ENCODE measurements at places on chromosomes 4 and X. TPM values are rescaled to one million over a fixed set of nuclear protein-coding genes. Genes with fewer than 3 reads are reported as not detected.

SHISA3 gene
- total RNA-seq, result not detected

ATP1B4 gene
- not detected for total RNA-seq

SLC16A2 gene
- total RNA-seq, result 7.3 TPM

CXCL3 gene
- total RNA-seq, result not detected

UCP1 gene
- total RNA-seq, result not detected

CSAG1 gene
- total RNA-seq, result not detected

DNA sequence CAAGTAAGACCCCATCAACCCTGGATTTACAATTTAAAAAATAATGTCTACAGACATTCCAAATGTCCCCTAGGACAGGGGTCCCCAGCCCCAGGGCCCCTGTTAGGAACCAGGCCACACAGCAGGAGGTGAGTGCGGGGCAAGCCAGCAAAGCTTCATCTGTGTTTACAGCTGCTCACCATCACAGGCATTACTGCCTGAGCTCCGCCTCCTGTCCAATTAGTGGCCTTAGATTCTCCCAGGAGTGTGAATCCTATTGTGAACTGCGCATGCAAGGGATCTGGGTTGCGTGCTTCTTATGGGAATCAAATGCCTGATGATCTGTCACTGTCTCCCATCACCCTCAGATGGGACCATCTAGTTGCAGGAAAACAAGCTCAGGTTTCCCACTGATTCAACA lies 146.1 kb downstream of the ATP10D start:
- no peak overlapping the region for H3K4me3 ChIP-seq
- no peaks in the 10 kb centered on the region for H3K36me3 ChIP-seq
- H3K27me3 ChIP-seq, result no peaks in the 10 kb centered on the region

DNA sequence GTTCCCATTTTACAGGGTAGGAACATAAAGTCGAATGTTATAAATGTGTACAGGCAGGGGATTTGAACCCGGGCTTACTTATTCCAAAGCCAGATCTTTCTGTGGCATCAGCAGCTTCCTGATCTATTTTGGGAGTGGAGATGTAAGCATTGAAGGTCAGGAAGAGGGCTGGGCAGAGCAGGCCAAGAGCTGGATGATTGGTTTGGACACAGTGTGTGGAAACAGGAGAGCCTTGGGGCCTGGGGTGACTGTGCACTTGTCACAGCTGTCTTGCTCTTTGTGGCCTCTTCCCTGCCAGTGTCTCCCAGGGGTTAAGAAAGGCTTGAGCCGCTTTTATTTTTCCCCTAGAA lies 127.9 kb upstream of the ENPP6 start:
- H3K27ac ChIP-seq, result peak overlapping the region; percentile 94
- H3K27me3 ChIP-seq, result no peaks in the 10 kb centered on the region
- no peaks in the 10 kb centered on the region for H3K36me3 ChIP-seq
- no peak for DNase-seq
- H3K4me1 ChIP-seq, result peaks cover 69% of the 10 kb centered on the region

GRCh38 chr4:178462710-178463109 lies 1020.5 kb upstream of the AGA start:
- no peak for DNase-seq
- H3K36me3 ChIP-seq, result no peaks in the 10 kb centered on the region
- no peaks in the 10 kb centered on the region for H3K4me1 ChIP-seq
- H3K4me3 ChIP-seq, result no peak overlapping the region
- no peaks in the 10 kb centered on the region for H3K27me3 ChIP-seq

DNA sequence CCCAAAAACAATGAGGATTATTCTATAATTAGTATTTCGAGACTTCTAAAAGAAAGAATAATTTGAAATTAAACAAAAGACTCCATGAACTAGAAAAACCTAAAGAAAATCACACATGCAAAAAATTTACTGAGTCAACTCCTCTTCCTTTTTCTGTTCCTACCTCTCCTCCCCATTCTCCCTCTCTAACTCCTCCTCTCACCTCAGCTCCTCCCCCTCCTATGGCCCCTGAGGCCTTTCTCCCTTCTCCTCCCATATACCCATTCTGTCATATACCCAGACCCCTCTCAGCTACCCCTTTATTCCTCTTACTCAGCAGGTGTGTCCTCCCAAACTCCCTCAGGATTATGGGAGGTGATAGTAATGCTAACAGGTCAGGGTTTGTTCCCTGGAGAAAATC lies 57.4 kb downstream of the SERTM2 start:
- no peak for DNase-seq
- H3K27ac ChIP-seq, result no peak overlapping the region
- no peaks in the 10 kb centered on the region for H3K27me3 ChIP-seq
- no peak overlapping the region for H3K4me3 ChIP-seq
- H3K36me3 ChIP-seq, result no peaks in the 10 kb centered on the region

DNA sequence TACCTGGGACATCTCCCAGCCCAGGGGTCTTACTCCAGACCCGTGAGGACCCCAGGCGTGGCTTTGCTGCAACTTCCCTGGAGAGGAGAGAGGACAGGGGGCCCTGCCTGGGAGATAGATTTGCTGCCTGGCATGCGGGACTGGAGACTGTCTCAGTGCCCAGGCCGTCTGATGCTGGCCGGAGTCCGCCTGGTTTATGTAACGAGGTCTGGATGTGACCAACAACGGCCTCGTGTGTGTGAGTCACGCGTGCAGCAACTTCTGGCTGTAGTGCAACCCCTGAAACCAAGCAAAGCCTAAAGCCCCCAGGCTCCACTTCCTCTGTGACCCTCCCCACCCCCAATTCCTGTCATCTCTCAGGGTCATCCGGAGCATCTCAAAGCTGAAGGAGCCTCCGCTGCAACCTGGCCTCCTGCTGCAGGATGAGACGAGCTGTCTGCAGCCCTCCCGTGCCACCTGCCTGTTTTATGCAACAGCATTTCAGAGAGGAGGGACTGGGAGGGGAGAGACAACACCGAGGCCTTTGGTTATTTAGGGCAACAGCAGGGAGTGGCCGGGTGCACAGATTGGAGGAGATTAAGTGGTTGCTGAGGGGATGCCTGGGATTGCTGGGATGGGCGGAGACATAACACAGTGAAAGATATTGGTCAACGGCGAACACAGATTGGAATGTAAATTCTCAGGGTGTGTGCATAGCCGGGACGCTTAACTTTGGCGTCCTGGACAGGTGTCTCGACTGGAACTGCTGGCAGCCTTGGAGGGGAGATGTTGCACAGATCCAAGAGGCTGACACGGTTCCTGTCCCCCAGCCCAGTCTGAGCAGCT lies 16.0 kb downstream of the XG start:
- peaks cover 2% of the 10 kb centered on the region for H3K4me1 ChIP-seq
- DNase-seq, result no peak
- H3K27me3 ChIP-seq, result no peaks in the 10 kb centered on the region
- no peak overlapping the region for H3K4me3 ChIP-seq

- H3K4me3 ChIP-seq, result no peak overlapping the region
- H3K27ac ChIP-seq, result peak overlapping the region; percentile 98
- peak; percentile 30 for DNase-seq
- H3K36me3 ChIP-seq, result no peaks in the 10 kb centered on the region
These were observed 675 bp downstream of the PRIMPOL start for GRCh38 chr4:184649971-184650855.
